ENCODE measurements at places on chromosomes 1 and 21.

- no peak overlapping the region for H3K27ac ChIP-seq
- no peak overlapping the region for H3K4me3 ChIP-seq
- peaks cover 22% of the 10 kb centered on the region for H3K4me1 ChIP-seq
These were observed 61.1 kb downstream of the UBE2T start for GRCh38 chr1:202280595-202280994.

DNA sequence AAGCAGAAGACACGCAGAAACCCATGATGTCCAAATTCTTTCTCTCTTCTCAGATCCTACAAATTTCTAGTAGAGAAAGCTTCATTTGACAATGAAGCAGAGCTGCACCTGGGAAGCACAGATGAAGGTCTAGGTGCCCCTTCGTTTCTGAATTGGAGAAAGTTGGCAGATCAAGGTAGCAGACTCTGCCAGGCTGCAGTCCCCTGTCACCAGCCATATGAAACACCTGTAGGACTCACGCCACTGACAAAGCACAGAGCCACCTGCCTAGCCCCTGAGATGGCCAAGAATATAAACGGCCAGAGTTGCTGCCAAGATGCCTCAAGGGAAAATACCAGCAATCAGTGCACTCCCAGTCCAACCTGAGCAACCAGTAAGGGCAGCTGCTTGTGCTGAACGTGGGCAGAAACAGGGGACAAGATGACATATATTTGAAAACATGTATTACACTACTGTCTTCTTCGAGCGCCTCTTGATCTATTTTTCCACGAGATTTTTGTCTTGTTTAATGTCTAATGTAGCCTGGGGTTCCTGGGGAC is 20.6 kb upstream of the PLEKHA6 start:
- no peak overlapping the region for H3K4me3 ChIP-seq
- DNase-seq: no peak
- H3K27me3 ChIP-seq: peaks cover 17% of the 10 kb centered on the region
- no peak overlapping the region for H3K27ac ChIP-seq
- H3K36me3 ChIP-seq: no peaks in the 10 kb centered on the region

DNA sequence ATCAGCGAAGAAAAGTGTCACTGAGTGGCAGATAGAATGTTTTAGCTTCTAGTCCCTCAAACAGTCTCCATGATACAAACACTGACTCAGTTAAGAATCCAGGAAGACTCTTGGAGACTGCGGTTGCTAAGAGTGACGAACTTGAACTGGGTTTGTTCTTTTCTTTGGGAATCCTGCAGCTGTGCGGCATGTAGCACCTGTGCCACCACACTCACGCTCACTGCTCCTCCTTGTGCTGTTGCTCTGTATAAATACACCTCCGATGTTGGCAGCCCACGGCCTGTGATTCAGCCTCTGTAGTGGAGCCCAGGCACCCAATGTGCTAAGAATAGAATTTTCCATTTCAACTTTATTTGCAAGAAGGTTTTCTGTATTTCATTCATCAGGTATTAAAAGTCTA is 5.5 kb upstream of the PPIE start:
- no peak overlapping the region for H3K27ac ChIP-seq
- H3K27me3 ChIP-seq: peaks cover 72% of the 10 kb centered on the region
- no peaks in the 10 kb centered on the region for H3K36me3 ChIP-seq
- DNase-seq: no peak

DNA sequence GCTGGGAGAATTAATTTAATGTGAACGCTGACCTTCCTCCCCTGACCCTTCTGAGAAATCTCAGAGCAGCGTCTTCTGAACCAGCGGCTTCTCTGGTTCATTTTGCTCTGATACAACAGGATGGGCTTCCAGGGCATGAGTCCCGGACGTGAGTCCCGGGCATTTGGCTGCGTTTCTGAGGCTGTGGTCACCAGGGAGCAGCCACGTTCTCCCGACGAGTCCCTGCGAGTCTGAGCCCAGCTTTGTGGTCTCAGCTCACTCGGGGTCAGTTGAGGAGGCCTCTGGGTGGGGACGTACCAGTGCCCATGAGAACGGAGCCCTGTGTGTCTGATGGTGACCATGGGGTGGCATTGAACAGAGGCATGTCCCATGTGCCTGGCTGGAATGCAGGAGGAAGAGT is 17.7 kb upstream of the OBSCN start:
- DNase-seq: no peak
- peaks cover 18% of the 10 kb centered on the region for H3K4me1 ChIP-seq
- H3K27me3 ChIP-seq: no peaks in the 10 kb centered on the region
- no peak overlapping the region for H3K27ac ChIP-seq
- no peak overlapping the region for H3K4me3 ChIP-seq
- peaks cover 10% of the 10 kb centered on the region for H3K36me3 ChIP-seq

GRCh38 chr1:44467566-44467965 is 62.5 kb downstream of the RNF220 start:
- H3K36me3 ChIP-seq: no peaks in the 10 kb centered on the region
- no peak overlapping the region for H3K27ac ChIP-seq
- H3K4me1 ChIP-seq: no peaks in the 10 kb centered on the region
- H3K27me3 ChIP-seq: peaks cover 30% of the 10 kb centered on the region

DNA sequence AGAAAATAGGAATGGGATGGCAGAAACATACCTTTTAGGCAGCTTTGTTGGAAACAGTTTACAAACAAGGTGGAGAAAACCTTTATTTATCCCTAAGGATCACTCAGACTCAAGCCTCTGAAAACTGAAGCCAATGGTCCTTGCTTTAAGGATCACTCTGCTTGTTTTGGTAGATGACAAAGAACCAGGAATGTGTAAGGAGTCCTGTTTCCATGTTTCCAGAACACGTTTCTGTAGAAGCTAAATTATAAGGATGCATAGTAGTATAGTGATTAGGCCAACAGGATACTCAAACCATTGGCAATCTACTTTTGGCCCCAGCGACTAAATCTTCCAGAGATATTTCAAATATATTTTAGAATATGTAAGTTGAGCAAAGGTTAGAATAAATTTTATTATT is 149.1 kb upstream of the HP1BP3 start:
- no peak for DNase-seq
- no peak overlapping the region for H3K27ac ChIP-seq
- no peaks in the 10 kb centered on the region for H3K27me3 ChIP-seq
- H3K4me1 ChIP-seq: peaks cover 26% of the 10 kb centered on the region

DNA sequence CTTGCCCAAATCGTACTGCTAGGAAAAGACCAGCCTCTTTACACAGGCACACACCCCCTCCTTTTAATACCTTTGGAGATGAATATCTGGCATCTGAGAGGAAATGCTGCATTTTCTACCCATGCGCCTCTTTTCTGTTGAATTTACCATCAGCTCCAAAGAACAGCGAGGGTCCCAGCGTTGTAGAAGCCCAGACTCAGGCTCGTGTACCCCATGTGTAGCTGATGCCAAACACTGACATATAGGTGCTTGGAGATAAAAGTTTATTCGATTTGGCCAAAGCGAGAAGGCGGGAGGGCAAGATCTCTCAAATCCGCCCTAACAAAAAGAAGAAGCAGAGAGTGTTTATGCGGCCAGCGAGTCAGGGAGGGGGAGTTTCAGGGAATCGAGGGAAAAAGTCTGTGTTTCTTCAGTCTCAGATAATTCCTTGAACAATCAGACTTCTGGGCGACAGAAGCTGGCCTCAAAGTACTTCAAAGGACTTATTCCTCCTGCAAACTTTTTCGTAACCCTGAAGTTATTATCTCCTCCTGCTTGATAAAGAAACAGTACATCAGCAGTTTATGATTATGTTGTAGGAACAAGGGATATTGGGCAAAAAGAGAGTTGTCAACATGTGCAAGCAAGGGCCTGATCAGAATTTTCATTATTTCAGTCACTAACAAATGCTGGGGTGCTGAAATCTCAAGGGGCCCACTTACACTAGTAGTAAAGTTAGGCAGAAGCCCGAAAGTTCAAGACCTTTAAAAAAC is 642 bp upstream of the CREG1 start:
- H3K27me3 ChIP-seq: no peaks in the 10 kb centered on the region
- DNase-seq: no peak
- H3K27ac ChIP-seq: peak overlapping the region; percentile 60
- H3K4me3 ChIP-seq: peak overlapping the region; percentile 85

DNA sequence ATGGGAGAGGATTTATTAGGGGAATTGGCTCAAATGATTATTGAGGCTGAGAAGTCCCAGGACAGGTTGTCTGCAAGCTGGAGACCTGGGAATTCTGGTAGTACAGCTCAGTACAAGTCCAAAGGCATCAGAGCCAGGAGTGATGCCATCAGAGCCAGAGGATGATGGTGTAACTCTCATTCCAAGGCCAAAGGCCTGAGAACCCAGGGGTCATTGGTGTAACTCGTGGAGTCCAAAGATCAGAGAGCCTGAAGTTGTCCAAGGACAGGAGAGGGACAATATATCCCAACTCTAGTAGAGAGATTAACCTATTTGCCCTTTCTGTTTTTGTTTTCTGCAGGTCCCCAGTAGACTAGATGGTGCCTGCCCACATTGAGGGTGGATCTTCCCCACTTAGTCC is 134.3 kb downstream of the MAP3K21 start:
- H3K4me1 ChIP-seq: no peaks in the 10 kb centered on the region
- H3K4me3 ChIP-seq: no peak overlapping the region
- H3K27me3 ChIP-seq: peaks cover 19% of the 10 kb centered on the region
- H3K36me3 ChIP-seq: no peaks in the 10 kb centered on the region
- DNase-seq: no peak
- no peak overlapping the region for H3K27ac ChIP-seq

DNA sequence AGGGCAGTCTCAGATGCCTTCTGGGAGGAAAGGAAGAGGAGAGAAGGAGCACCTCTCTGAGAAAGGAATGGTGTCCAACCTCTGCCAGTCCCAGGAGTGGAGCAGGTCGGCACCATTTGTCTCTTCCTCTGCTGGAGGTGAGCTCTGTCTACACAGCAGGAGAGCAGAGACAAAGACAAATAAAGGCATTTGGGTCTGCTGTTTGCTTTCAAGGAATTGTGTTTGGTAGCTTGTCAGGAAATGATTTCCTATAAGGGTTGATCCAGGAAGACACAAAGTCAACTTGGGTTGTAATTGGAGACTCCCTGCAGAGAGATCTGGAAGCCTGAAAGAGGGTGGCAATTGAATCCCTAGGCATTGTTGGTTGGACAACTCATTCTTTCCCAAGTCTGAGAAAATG is 34.5 kb upstream of the PLXNA2 start:
- no peak for DNase-seq
- no peak overlapping the region for H3K4me3 ChIP-seq
- peaks cover 48% of the 10 kb centered on the region for H3K27me3 ChIP-seq
- H3K27ac ChIP-seq: no peak overlapping the region
- no peaks in the 10 kb centered on the region for H3K36me3 ChIP-seq
- no peaks in the 10 kb centered on the region for H3K4me1 ChIP-seq

GRCh38 chr1:198268784-198269645 is 112.2 kb downstream of the NEK7 start:
- no peak overlapping the region for H3K27ac ChIP-seq
- H3K4me1 ChIP-seq: peaks cover 10% of the 10 kb centered on the region
- no peak for DNase-seq
- no peak overlapping the region for H3K4me3 ChIP-seq
- no peaks in the 10 kb centered on the region for H3K36me3 ChIP-seq

- no peak for DNase-seq
- H3K27me3 ChIP-seq: no peaks in the 10 kb centered on the region
- no peaks in the 10 kb centered on the region for H3K4me1 ChIP-seq
- no peak overlapping the region for H3K27ac ChIP-seq
- no peaks in the 10 kb centered on the region for H3K36me3 ChIP-seq
- H3K4me3 ChIP-seq: no peak overlapping the region
These were observed 95.7 kb upstream of the NCAM2 start for GRCh38 chr21:20902511-20902910.

DNA sequence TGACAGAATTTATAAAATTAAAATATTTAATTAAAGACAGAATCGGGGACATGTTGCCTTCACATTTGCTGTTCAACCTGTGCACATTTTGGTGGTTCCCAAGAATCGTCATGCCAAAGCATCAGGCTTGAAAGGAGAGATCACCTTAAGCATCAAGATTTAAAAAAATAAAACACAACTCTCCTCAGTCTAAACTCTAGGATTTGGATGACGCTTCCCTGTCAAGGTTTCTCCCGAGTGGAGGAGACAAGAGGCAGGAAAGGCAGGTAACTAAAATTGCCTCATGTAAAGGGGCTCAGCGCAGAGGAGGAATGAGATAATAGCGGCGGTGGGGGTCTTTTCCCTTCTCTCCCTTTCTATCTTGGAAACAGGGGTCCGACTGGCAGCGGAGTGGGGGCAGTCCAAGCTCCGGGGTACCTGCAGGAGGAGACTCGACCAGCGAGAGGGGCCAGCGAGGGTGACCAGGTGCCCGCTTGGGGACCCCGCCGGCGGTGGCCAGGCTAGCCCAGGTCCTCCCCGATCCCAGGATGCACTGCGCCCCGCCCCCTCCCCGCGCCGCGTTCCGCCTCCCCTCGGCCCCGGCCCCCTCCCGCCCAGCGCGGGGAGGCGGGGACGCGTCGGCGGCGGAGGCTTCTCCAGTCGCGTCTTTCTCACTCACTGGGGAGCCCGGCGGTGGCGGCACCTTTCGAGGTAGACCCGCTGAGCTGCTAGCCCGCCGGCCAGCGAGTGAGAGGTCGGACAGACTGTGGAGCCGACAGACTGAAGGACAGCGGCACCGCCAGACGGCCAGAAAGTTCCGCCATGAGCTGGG is at the start of gene FNBP1L:
TSS of gene FNBP1L (plus strand) at position 638 of the 811 bp plus-strand sequence. CDS start at position 802, 164 bp downstream.
- peak within 1 kb of the TSS; percentile 69 for H3K27ac ChIP-seq
- H3K36me3 ChIP-seq: no peaks in the 10 kb centered on the region
- DNase-seq: peak; percentile 18
- peaks cover 10% of the 10 kb centered on the region for H3K4me1 ChIP-seq
- peak within 1 kb of the TSS; percentile 89 for H3K4me3 ChIP-seq
- H3K27me3 ChIP-seq: peaks cover 54% of the 10 kb centered on the region

- no peak overlapping the region for H3K27ac ChIP-seq
- H3K27me3 ChIP-seq: peaks cover 42% of the 10 kb centered on the region
- H3K4me1 ChIP-seq: no peaks in the 10 kb centered on the region
These were observed 5.2 kb upstream of the TNNI1 start for GRCh38 chr1:201426479-201427310.

DNA sequence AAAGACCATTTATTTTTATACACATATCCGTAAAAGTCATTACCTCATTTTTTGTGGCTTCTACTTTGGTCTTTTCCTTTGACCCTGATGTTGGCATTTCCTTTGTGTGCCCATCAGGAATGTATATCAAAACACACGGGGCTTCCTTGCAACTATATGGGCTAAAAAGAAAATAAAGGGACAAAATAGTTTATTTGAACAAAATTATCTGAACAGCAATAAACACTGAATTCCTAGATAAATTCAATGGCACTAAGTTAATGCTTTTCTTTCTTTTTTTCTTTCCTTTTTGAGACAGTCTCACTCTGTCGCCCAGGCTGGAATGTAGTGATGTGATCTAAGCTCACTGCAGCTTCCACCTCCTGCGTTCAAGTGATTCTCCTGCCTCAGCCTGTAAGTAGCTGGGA is 45.2 kb downstream of the EPRS1 start:
- H3K4me3 ChIP-seq: no peak overlapping the region
- H3K36me3 ChIP-seq: peaks cover 88% of the 10 kb centered on the region
- H3K4me1 ChIP-seq: no peaks in the 10 kb centered on the region
- H3K27me3 ChIP-seq: no peaks in the 10 kb centered on the region
- no peak for DNase-seq
- no peak overlapping the region for H3K27ac ChIP-seq

- H3K4me1 ChIP-seq: peaks cover 75% of the 10 kb centered on the region
- DNase-seq: peak; percentile 67
- peak overlapping the region; percentile 98 for H3K27ac ChIP-seq
These were observed 4.0 kb downstream of the SHISAL2A start for GRCh38 chr1:52636721-52637695.

- no peaks in the 10 kb centered on the region for H3K4me1 ChIP-seq
- no peak for DNase-seq
- no peaks in the 10 kb centered on the region for H3K36me3 ChIP-seq
- no peaks in the 10 kb centered on the region for H3K27me3 ChIP-seq
- no peak overlapping the region for H3K27ac ChIP-seq
These were observed 128.9 kb upstream of the ATP1B1 start for GRCh38 chr1:168977618-168978017.

GRCh38 chr1:201999625-202000238 is 10.7 kb upstream of the ELF3 start:
- peaks cover 58% of the 10 kb centered on the region for H3K36me3 ChIP-seq
- H3K27me3 ChIP-seq: no peaks in the 10 kb centered on the region
- H3K4me3 ChIP-seq: no peak overlapping the region
- peak overlapping the region; percentile 32 for H3K27ac ChIP-seq
- no peaks in the 10 kb centered on the region for H3K4me1 ChIP-seq

All from effector memory CD8-positive, alpha-beta T cell (primary cell).